Non-pigmented ciliary epithelial cell (primary cell): ENCODE measurements at places on chromosomes 6 and 20.

DNA sequence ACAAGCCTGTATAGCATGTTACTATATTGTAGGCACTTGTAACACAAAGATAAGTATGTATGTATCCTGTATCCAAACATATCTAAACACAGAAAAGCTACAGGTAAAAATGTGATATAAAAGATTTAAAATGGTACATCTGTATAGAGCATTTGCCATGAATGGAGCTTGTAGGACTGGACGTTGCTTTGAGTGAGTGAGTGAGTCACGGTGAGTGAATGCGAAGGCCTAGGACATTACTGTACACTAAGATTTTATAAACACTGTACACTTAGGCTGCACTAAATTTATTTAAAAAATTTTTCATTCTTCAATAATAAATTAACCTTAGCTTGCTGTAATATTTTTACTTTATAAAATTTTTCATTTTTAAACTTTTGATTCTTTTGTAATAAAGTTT is 136.9 kb downstream of the NKAIN2 start:
- no peak for DNase-seq

DNA sequence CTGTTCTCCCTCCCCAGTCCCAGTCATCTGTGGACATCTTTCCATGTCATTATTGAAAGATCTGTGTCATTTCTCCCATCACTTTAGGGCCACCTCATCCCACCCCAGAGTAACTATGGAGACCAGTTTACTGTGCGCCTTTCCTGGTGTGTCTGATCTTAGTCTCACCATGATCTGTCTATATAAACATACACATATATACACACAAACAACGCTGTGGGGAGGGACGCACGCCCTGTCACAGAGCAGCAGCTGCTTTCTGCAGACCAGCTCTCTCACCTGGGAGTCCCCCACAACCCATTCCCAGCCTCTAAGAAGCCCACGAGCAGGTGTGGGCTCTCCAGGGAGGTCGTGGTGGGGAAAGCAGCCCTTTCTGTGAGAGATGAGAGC is 68.1 kb upstream of the TOX2 start:
- no peak for DNase-seq

DNA sequence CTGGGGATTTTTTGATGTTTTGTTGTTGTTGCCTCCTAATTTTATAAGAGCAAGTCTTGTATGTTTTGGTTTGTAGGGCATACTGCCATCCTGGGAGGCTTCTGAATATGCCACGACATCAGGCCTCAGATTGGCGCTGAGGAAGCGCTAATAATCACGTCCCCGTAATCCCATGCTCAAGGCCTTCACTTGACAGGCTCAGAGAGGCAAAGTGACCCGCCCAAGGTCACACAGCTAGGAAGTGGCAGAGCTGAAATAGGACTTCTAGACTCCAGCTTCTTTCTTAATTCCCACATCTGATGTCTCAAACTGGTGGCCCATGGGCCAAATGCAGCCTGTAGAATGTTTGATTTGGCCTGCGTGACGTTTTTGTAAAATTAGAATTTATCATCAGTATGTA is 73.5 kb upstream of the PTPN1 start:
- no peak for DNase-seq

GRCh38 chr6:131258010-131258652 is 122.9 kb downstream of the AKAP7 start:
- no peak for DNase-seq

DNA sequence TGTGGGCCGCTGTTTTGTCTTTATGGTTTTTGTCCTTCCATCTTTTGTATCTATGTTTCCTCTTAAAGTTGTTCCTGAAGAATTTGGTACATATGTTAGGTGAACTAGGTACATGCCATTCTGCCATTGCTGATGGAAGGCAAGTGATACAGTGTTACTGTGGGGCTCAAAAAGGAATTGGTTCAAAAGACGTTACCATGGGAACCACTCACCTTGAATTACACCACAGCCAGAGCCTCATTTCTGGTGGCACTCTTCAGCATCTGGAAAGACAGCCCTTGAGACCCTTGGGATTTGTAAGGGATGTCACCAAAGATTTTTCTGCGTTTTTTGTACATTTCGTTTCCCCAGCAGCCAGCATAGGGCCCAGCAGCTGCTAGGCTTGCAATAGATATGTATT is 31.9 kb downstream of the TMEM181 start:
- no peak for DNase-seq

DNA sequence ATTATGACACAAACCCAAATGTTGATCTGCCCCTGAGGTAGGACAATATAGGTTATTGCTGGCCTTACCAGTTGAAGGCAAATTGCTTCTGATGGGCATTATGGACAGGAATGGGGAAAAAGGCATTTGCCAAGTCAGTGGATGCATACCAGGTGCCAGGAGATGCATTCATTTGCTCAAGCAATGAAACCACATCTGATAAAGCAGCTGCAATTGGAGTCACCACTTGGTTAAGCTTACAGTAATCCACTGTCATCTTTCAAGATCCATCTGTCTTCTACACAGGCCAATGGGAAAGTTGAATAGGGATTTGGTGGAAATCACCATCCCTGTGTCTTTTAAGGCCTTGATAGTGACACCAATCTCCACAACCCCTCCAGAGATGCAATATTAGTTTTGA is 648.6 kb downstream of the COL12A1 start:
- DNase-seq = no peak

DNA sequence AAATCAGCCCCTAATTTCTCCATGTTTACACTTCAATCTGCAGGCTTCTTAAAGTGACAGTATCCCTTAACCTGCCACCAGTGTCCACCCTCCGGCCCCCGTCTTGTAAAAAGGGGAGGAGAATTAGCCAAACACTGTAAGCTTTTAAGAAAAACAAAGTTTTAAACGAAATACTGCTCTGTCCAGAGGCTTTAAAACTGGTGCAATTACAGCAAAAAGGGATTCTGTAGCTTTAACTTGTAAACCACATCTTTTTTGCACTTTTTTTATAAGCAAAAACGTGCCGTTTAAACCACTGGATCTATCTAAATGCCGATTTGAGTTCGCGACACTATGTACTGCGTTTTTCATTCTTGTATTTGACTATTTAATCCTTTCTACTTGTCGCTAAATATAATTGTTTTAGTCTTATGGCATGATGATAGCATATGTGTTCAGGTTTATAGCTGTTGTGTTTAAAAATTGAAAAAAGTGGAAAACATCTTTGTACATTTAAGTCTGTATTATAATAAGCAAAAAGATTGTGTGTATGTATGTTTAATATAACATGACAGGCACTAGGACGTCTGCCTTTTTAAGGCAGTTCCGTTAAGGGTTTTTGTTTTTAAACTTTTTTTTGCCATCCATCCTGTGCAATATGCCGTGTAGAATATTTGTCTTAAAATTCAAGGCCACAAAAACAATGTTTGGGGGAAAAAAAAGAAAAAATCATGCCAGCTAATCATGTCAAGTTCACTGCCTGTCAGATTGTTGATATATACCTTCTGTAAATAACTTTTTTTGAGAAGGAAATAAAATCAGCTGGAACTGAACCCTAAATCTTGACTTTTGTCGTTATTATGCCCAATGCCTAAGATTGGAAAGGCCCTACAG is 4.5 kb downstream of the SOX4 start:
- DNase-seq = no peak

DNA sequence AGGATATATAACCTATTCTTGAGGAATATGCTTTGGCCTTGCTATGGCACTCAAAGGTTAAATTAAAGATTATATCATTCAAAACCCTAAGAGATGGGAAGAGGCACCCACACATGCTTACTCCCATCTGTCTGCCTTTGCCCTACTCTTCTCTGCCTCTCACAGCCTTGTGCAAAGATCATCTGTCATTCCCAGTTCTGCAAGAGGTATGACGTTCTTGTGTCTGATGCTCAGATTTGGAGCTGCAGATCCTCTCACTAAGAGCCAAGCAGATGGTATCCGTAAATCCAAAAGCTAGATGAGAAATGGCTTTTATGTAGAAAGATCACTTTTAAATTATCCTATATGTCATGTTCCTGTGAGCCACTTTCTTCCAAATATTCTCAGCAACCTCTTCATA is 112.0 kb downstream of the GPR63 start:
- DNase-seq = no peak

- peak; percentile 97 for DNase-seq
Measured at GRCh38 chr6:142416179-142416578, 114.4 kb downstream of the ADGRG6 start.

DNA sequence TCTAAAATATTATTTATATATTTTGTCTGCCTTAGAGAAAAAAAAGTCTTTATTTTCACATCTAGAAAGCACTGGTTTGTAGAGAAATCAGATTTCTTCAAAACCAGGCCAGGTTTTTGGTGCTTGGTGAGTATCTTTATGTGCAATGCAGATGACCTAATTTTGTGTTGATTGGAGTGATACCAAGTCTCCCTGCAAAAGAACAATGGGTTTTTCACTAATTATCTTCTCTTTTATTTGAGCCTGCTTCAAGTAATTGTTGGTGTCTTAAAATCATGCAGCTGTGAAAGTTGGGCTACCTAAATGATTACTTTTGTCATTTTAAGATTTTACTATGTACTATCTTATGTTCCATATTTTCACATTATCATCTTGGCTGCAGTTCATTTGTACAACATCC is 874.7 kb downstream of the TFAP2A start:
- no peak for DNase-seq

- DNase-seq = no peak
Measured at GRCh38 chr20:52945862-52946522, 26.2 kb upstream of the TSHZ2 start.

DNA sequence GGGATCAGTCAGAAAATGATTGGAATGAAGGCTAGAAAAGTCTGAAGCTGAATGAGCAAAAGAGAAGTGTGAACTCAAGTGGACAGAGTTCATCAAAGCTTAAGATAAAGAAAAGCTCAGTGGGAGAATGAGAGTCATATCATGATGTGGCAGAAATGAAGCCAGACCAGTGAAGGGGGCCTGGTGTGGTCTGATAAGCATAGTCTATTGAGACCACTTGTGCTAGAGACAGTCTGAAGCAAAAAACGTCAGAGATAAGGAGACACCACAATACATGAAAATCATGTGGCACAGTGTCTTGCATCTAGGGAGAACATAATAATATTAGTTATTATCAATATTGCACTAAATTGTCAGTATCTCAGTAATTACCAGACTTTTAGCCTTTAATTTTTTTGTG is 601.5 kb downstream of the UTRN start:
- DNase-seq = no peak

DNA sequence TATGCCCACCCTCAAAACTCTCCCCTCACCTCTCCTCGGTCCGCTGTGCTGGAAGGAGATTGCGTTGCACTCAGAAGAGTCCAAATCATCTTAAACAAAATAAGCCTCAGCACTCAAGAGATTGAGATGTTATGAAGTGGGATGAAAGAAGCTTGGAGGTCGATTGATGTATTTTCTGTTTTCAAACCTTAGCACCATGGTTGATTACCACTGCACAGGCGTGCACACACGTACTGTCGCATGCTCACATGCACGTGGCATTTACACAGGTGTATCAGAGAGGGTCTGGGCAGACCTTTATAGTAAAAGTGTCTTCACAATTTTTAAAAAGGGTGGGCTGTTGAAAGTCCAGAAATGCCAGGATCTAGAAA is 612 bp upstream of the AGPAT4 start:
- no peak for DNase-seq

DNA sequence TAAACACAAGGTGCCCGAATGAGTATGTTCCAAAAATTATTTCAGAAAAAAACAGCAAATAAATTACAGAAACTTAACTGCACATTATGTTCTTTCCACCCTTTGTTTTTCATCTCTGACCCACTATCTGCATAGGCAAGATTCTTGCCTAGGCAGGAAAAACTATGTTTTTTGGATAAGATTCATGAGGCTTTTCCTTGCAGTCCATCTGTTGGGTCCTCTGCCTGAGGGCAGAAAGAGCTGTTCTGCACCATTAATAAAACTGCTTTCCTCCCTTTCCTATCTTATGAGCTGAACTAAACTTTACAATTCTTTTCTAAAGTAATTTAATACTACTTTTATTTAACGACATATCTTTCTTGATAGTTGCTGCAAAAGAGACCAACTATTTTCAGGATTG is 21.1 kb downstream of the ENPP1 start:
- no peak for DNase-seq

GRCh38 chr6:100317031-100317430 is 147.7 kb downstream of the SIM1 start:
- DNase-seq = no peak

DNA sequence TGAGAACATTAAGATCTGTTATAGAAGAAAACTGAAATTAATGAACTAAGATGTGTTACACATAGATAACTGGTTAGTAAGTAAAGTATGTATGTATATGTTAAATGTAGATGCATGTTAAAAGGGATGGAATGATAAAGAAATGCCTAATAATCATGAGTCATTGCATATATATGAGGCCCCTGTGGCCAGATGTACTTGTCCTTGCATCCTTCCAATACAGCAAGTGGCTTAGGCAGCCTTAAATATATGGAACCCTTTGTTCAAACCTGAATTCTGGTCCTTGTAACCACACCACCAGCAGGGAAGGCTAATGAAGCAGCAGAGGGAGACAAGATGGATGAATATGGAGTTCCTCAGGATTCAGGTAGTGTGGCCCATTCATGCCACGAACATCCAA is 9.8 kb upstream of the AKAP7 start:
- DNase-seq = no peak

- DNase-seq = no peak
Measured at GRCh38 chr20:55094353-55094861, 619.0 kb downstream of the DOK5 start.

DNA sequence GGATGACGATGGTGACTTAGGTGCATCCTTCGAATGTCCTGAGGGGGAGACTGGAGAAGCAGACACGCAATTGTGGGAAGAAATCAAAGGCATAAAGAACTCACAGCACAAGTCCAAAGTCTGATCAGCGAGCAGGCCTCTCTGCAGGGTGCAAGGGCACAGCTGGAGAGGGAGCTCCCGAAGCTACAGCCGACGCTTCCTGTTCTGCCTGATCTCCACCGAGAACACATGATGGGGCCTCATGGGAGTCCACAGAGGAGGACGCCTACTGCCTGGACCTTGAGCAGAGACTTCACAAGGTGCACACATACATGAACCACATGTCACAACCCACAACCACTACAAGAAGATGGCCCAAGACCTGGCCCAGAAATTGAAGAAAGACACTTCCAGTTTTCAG is 51.4 kb downstream of the RIN2 start:
- no peak for DNase-seq
